ENCODE measurements at places on chromosomes 11 and 22.

DNA sequence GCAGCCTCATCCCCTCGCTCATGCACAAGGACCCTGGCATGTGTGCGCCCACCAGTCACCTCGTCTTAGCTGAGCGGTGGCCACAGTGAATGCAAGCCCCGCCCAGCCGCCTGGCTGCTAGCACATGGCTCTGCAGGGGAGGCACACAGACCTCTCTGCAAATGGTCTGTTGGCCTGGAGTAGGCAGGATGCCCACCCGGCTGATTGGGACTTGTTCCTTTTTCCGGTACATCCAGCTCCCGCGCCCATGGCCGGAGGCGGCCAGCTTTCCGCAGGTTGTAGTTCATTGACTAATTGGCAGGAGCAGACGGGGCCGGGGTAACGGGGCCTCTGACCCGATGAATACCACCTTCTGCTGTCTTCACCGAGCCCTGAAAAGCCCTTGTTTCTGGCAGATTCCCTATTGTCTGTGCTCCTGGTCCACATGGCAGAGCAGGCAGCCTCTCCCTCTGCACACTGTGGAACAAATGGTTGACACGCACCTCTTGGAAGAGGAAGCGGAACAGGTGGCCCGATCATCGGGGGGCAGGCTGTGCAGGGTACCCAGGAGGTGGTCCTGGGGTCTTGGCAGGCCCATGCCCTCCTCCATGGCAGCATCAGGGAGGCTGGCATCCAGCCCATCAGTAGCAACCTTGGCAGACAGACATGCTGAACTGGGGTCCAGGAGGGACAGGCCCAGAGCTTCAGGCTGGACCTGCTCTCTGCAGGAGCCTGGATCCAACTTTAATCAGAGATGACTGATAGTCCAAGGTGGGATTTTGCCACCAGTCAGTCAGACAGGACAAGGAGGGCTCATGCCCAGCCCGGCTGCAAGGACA is 1512.0 kb downstream of the BRD1 start:
- no peak for DNase-seq

DNA sequence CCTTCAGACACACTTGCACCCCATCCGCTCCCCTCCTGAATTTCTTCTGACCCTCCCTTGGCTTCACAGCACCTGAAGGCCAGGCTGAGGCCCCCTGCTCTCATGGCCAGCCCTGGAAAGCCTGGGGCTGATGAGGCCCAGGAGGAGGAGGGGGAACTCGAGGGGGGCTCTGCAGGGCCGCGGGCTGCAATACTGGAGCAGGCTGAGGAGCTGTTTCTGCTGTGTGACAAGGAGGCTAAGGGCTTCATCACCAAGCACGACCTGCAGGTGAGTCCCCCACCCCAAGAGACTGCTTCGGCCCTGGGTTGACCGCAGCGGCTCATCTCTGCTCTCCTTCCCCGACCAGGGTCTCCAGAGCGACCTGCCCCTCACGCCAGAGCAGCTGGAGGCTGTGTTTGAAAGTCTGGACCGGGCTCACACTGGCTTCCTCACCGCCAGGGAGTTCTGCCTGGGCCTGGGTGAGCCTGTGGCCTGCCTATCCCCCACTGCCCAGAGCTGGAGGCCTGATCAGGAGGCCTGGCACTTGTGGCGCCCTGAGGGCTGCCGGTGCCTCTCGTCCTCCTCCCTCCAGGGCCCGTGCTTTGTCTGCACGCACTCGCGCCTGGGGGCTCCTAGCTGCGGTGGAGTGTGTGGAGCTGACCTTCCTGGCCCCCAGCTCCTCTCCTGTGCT is 922 bp downstream of the CRACR2B start:
- no peak for DNase-seq

DNA sequence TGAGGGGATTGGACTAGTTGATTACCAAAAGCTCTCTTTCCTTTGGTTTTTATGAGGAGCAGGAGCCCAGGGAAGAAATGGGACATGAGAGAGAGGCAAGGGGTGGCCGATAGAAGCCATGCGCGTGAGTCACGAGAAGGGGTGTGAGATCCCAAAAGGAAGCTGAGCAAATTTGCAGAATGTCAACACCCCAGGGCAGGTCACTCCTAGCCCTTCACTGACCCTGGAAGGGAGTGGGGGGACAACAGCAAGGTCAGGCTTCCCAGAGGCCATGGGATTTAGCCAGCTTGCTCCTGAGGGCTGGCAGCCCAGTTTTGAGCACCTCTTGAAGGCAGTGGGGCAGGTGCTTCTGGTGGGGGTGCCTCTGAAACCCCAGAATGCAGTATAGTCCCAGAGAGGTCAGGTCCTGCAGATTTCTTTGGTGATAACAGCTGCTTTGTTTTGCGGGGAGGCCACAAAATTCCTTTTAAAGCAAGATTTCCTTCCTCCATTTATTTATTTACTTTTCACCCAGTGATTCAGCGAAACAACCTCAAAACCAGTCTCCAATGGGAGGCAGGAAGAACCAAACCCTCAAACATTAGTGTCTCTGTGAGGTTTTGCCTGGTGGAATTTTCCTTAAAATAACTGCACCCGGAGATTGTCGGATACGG is 40.1 kb upstream of the TIMP3 start:
- no peak for DNase-seq

DNA sequence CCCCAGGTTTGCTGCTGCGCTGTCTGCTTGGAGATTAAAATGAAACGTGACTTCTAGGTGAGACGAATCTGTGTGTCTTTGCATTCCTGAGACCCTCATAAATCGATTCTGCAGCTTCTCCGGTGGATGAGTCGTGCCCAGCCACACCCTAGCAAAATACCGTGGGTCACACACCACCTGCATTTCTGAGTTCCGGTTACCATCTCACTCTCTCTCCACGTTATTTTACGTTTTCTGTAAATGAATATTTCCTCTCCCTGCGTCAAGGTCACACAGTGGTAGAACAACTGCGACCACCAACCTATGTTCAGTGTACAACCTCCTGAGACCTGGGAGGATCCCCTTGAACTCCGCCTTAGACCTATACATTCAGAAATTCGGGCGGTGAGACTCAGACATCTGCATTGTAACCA is 1.1 kb downstream of the YWHAH start:
- DNase-seq, result no peak

DNA sequence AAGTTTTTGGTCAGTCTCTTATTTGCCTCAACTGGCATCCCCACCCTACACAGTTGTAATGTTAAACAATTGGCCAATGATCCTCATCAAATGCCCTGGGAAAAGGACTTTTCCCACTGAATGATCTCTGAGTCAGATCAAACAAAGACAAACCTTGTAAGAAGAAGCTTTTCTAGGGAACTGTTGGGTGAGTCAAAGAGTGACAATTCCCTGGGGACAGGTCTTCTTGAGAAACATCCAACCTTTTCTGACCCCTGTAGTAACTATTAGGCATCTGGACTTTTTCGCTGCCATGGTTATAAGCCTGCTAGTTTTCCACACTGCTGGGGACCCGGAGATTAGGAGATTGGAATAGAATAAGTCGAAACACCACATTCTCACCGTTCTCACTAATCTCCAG is 789.8 kb upstream of the API5 start:
- DNase-seq, result no peak

- no peak for DNase-seq
Measured at GRCh38 chr11:58576887-58577471, 1.3 kb upstream of the LPXN start.

- DNase-seq, result no peak
Measured at GRCh38 chr22:26894766-26895485, 237.5 kb downstream of the MIAT start.

GRCh38 chr22:37880668-37881440 is 25.2 kb upstream of the MICALL1 start:
- DNase-seq, result no peak

DNA sequence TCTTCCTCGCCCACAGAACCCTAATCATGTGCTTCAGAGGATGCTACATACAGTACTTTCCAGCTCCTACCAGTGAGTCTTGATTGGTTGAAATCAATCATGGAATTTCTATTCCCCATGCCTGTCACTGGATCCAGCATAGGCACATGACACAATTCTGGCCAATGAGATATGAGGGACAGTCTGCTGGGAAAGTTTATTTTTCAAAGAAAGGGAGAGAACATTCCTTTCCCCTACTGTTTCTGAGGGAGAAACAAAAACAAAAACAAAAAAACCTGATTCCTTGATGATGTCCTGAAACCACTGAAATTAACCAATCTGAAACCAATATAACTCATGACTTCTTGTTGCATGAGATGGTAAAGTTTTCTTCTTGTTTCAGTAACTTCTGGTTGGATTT is 3.3 kb upstream of the RCN1 start:
- DNase-seq, result no peak

- DNase-seq, result no peak
Measured at GRCh38 chr22:21082248-21082647, 36.5 kb downstream of the LRRC74B start.

Data from stimulated activated naive CD4-positive, alpha-beta T cell treated with Interleukin-2 at 50 U/mL for 16 hours (primary cell).